ENCODE measurements at places on chromosomes 2 and 18. TPM values are rescaled to one million over a fixed set of nuclear protein-coding genes. Genes with fewer than 3 reads are reported as not detected.

- no peak for DNase-seq
Observed at GRCh38 chr2:99388892-99389291, 51.7 kb downstream of the EIF5B start.

DNA sequence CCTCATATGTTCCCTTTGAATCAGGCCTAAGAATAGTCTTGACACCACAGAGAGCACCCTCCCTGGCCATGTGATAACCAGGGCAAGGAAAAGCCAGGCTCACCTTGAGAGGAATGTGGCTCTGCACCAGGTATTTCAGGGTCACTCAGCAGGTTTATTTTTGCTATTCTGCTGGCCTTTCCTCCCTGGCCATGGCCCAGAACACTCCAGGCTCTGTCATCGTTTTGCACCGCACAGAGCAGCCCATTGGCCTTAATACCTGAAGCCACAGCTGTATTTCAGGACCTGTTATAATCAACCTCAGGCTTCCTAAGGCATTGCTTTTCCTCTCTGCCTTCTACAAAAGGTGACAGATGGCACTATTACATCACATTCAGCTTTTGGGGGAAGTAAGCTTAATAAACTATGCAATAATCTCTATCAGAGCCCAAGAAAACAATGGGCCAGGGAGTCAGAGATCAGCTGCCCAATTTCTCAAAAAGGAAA, 668.3 kb downstream of the IRS1 start:
- DNase-seq: no peak

The MBOAT2 gene
- 4.2 TPM for total RNA-seq

DNA sequence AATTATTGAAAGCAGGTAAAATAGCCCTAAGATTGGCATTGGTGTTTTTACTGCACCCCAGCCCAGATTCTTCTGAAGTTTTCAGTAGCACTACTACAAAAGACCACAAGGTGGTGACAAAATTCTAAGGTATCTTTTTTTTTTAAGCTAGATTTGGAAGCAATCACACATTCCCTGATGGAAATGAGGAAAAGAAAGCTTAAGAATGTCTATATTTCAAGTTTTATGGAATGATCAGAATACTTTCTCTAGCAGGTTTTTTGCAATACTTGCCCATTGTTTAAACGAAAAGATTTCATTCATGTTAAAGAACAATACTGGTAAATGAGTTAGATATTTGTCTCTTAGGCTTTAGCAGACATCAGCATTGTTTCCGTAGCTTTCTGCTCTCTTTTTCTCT, 32.1 kb upstream of the ZNF638 start:
- no peak for DNase-seq

GRCh38 chr18:3356614-3357013, 93.4 kb upstream of the TGIF1 start:
- no peak for DNase-seq

All from natural killer cell (primary cell).